ENCODE measurements at places on chromosomes 7 and 10.

GRCh38 chr7:30019960-30020359, 6.5 kb downstream of the FKBP14 start:
- no peak for DNase-seq

GRCh38 chr7:100572949-100573675, 588 bp downstream of the SAP25 start:
- no peak for DNase-seq

DNA sequence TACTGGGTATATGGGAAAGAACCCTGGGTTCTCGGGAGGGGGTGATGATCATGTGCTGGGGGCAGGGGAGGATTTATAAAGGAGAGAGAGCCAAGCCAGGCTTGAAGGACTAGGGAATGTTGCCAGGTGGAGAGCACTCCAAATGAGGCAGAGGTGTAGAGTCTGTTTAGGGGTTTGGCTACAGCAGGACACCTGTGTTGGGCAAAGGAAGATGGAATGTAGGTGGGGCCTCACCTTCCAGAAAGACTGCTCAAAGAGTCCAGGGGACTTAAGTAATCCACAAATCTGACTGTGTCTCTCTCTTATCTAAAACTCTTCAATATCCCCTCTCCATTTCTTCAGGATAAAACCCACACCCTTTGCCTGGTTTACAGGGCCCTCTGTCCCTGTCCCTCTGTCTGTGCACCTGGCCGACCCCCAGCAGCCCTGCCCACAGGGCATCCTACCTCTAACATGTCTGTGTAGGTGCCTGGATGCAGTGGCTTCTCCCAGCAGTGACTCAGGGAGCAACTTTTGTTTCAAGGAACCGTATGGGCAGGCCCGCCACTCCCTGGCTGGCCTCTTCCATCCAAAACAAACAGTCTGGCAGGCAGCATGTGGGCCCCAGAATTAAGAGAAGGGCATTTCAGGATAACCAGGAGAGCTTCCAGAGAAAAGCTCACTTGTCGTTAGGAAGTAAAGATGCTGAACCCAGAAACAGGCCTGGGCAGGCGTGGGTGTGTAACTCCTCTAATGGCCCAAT, 10.6 kb upstream of the PLEKHA1 start:
- no peak for DNase-seq

DNA sequence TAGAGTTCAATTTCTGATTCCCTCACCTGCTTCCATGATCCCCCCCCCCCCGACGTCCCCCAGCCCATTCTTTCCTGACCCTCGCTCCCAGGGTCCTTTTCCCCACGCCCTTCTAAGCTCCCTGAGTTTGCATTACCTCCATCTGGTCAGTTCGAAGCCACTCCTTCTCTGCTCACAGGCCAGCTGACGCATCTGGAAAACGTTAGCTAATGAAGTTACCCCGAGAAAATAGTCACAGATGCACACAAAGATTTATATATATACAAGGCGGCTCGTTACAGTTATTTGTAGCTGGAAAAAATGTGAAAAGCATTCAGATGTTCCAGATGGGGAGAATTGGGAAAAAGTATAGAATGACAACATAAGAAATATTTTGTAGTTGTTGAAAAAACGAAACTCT, 630.0 kb upstream of the FOXK1 start:
- DNase-seq, result no peak

- no peak for DNase-seq
Measured at GRCh38 chr7:72411419-72411818, 719 bp downstream of the CALN1 start.

- DNase-seq, result no peak
Measured at GRCh38 chr10:10774416-10774815, 243.3 kb upstream of the CELF2 start.

GRCh38 chr7:1712907-1713501, 42.9 kb downstream of the ELFN1 start:
- no peak for DNase-seq

- DNase-seq, result peak; percentile 66
Measured at GRCh38 chr7:103573479-103574058, 127.6 kb upstream of the SLC26A5 start.

DNA sequence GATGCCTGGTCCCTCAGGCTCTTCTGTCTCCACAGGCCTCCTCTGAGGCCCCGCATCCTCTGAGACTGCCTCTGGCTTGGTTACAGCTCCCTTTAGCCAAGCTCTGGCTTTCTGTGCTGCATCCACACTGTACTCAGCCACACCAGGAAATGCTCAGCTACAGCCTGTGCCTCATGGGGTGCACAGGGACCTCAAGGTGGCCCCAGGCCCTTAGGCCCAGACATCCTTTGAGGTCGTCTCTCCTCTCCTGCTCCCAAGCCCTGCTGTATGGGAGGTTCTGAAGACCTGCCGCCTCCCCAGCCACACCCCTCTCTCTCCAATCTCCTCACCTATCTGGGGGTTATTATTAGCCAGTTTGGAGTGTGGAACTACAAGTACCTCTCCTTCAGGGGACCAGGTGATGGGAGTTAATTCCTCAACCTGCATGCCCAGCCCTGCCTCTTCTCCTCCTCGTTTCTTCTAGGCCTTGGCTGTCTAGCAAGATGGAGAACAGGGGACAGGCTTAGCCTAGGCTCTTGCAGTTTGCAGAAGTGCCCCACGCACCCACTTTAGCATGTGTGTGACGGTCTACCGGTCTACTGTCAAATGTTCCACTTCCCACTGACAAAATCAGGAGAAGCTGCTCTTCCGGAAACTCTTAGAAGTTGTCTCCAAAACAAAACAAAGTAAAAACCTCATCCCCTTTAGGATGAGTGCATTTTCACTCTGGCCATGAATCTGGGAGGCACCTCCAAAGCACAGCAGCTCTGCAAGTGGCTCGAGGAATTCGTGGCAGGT, 64.0 kb upstream of the WAC start:
- no peak for DNase-seq

- no peak for DNase-seq
Measured at GRCh38 chr7:22663357-22663718, 63.7 kb upstream of the IL6 start.

DNA sequence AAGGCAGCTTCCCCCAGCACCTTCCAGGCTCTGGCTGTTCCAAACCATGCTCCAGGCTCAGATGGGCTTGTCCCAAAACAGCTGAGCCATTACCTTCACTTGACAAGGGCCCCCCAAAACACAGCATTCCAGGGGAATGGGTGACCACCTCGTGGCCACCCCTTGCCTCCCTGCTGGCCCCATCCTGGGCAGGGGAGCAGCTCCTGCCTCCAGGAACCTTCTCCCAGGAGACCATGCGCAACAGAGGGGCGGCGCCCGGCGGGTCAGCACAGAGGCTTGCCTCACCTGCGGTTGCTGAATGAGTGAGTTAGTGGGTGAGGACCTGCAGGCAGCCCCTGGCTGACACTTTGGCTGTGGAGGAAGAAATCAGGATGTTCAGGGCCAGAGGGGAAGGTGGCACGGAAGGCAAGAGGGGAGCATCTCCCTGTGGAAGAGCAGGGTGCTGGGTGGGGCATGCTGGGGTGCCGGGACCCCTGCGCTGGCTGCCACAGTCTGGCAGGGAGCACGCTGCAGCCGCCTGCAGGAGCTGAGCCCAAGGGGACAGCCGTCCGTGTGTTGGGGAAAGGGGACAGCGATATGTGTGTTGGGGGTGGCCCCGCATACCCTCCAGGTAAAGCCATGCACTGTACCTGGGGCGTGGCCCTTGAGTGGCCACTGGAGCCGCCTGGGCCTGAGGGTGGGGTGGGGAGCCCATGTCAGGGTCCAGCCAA, 54.7 kb downstream of the PWWP2B start:
- no peak for DNase-seq

- DNase-seq, result peak; percentile 30
Measured at GRCh38 chr7:29146888-29147609, 712 bp upstream of the CPVL start.

GRCh38 chr7:101486433-101487104, 123.9 kb downstream of the COL26A1 start:
- no peak for DNase-seq

GRCh38 chr7:23353172-23353571, 54.0 kb downstream of the MALSU1 start:
- DNase-seq, result no peak

Measured in HT-29 (cell line).